Fibroblast of skin of scalp (primary cell): ENCODE measurements at places on chromosomes 2 and 18.
A peak's percentile ranks its signal among the peaks of the same experiment; 100 is the strongest.

GRCh38 chr2:109130723-109130995 is 1.7 kb downstream of the SH3RF3 start:
- no peak for DNase-seq

- DNase-seq: peak; percentile 50
Observed at GRCh38 chr2:10412380-10412779, 35.7 kb downstream of the ODC1 start.

DNA sequence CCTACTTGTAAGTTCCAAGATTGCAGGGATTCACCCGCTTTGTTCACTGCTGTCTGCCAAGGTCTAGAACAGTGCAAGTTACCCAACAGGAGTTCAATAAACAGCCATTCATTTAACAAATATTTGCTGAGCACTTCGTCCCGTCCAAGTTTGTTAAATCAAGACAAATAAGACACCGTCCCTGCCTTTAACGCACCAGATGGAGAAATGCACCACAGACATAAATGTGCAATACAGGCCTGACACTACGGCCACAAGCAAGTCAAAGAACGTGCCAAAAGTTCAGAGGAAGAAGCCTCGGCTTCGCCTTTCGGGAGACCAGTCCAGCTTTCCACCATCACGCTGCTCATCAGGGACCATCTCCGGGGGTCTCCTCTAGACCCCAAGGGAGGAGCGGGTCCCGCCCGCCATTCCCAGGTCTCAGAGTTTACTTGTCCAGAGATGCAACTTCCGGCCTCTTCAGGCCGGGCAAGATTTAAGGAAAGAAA is 429 bp downstream of the C2orf76 start:
- peak; percentile 5 for DNase-seq

- peak; percentile 93 for DNase-seq
Observed at GRCh38 chr2:127173057-127173456, 47.0 kb downstream of the CYP27C1 start.

DNA sequence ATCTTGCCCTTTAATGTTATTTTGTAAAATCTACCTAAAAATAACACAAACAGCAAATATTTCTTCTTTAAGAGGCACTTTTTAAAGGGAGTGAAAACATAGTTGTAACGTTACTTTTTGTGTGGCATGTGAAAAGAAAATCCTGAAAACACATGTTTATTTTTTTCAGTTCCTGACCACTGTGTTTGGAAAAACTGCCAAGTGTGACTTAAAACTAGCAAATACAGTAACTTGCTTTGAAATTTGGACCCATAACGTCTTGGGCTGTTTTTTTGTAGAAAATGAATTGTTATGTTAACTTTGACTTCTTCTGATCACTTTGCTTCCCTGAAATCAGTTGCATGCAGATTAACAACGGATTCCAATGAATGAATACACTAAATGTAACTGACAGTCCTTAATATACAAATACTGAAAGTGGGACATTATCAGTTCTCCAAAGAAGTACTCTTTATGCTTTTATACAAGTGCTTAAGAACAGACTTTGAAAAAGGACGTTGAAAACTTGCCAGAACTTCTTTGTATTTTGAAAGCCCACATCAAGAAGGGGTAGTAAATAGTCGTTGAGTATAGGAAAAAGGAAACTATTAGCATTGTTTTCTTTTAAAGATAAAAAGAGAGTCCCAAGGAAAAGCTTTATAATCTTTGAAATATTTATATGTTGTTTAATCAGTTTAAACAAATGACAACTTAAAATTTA is 96.1 kb upstream of the ZEB2 start:
- no peak for DNase-seq

DNA sequence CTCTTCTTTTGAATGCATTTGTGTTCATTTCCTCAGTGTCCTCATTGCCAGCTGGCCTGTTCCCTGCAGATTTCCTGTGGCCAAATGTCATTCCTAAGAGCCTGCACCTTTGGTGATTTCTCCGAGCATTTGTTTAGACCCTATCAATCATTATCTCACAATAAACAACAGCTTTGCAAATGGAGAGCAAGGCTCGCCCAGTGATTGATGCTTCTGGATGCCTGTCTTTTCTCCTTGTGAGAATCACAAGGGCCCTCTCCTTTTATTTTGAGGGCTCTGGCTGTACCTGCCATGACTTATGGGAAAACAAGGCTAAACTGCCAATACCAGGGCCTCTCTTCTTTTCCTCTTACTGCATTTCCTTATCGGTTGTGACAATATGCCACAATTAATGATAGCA is 1454.4 kb upstream of the CELF4 start:
- DNase-seq: no peak

- DNase-seq: no peak
Observed at GRCh38 chr2:10064932-10065772, 15.1 kb downstream of the CYS1 start.

DNA sequence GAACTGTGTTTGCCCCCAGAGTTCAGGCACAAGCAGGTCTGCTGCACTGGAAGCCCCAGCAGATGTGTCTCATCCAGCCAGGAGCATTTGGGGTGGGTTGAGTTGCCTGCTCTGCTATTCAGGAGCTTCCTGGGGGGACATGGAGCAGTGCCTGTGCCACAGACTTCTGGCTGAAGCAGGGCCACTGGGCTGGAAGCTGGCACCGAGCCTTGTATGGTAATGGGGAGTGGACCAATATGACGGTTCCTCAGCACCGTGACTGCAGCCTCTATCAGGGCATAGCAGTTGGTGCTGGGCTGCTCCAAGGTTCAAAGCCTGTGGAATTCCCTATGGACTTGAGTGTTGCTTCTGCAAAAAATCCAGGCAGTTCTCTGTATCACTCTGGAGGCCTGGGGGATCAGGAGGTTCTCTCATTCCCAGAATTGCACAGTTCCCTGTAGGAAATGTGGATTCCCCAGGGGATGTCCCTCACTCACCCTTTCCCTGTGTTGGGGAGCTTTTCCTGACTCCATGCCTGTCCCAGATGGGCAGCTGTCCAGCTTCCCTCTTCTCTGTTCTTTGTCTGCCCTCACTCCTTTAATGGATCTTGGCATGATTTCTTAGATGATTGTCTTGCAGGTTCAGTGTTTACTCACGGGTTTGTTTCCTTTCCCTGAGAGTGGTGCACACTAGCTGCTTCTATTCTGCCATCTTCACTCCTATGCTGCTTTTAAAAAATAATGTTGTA is 37.2 kb upstream of the THSD7B start:
- DNase-seq: no peak

DNA sequence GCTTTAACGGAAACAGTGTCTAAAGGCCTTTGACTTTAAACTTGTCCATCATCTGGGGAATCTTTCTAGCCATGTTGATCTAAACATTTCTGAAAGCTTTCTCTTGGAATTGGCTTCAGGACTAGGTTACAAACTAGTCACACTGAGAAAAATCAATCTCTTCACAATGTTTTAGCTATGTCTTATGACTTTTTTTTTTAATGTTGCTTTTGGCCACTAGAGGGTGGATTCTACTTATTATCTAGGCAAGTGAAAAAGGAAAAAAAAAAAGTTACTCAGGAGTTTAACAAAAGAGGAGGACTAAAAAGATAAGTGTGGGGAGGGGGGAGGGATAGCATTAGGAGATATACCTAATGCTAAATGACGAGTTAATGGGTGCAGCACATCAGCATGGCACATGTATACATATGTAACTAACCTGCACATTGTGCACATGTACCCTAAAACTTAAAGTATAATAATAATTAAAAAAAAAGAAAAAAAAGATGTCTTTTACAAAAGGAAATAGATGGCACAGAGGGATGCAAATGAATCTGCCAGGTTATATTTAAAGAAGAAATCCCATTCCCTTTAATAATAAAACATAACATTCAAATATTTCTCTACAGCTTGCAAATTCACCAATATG is 160.4 kb upstream of the PID1 start:
- DNase-seq: peak; percentile 39

GRCh38 chr2:218033590-218034496 is 31.0 kb upstream of the TNS1 start:
- DNase-seq: no peak

DNA sequence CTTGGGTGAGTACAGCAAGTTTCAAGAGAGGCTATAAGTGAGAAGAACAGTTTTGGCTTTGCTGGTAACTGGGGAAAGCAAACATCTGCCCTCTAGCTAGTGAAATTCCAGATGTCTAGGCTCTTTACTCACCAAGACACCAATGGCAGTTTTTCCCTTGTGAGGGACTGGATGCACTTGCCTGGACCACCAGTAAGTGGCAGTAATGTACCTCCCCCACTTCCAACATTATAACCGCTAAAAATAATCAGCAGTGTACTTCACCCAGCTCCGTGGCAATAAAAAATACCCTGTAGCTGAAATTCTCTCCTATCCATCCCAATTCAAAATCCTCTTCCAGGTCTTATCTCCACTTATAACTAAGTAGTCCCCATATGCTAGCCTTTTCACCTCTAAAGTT is 383.9 kb downstream of the ARHGAP15 start:
- DNase-seq: peak; percentile 78
